ENCODE measurements at places on chromosomes 4 and X. TPM values are rescaled to one million over a fixed set of nuclear protein-coding genes. Genes with fewer than 3 reads are reported as not detected.

GATB gene
- total RNA-seq: 23.0 TPM

IQSEC2 gene
- total RNA-seq: not detected

HOPX gene
- 21.0 TPM for total RNA-seq

TEC gene
- total RNA-seq: 8.3 TPM

DCX gene
- not detected for total RNA-seq

SCRG1 gene
- not detected for total RNA-seq

KIF4A gene
- 28.0 TPM for total RNA-seq

FGF5 gene
- not detected for total RNA-seq

HSFX1 gene
- total RNA-seq: 0.72 TPM

APLN gene
- total RNA-seq: 2.0 TPM

SLC6A14 gene
- total RNA-seq: not detected

SLC38A5 gene
- total RNA-seq: 46.3 TPM

ART3 gene
- not detected for total RNA-seq

COL25A1 gene
- not detected for total RNA-seq

CXCL1 gene
- not detected for total RNA-seq
